ENCODE measurements at places on chromosomes 12 and 14. TPM values are rescaled to one million over a fixed set of nuclear protein-coding genes. Genes with fewer than 3 reads are reported as not detected.
A peak's percentile ranks its signal among the peaks of the same experiment; 100 is the strongest.

Gene PAX9
- total RNA-seq = 5.2 TPM

Gene NKX2-1
- total RNA-seq = 0.06 TPM

GRCh38 chr12:17992002-17992656 lies 97.9 kb downstream of the RERGL start:
- peak; percentile 18 for DNase-seq

Gene ACOT4
- total RNA-seq = 0.19 TPM

- DNase-seq = no peak
Measured at GRCh38 chr12:128111951-128112350, 155.0 kb upstream of the TMEM132C start.

GRCh38 chr12:71664411-71665089 lies 449 bp downstream of the THAP2 start:
- DNase-seq = no peak

DNA sequence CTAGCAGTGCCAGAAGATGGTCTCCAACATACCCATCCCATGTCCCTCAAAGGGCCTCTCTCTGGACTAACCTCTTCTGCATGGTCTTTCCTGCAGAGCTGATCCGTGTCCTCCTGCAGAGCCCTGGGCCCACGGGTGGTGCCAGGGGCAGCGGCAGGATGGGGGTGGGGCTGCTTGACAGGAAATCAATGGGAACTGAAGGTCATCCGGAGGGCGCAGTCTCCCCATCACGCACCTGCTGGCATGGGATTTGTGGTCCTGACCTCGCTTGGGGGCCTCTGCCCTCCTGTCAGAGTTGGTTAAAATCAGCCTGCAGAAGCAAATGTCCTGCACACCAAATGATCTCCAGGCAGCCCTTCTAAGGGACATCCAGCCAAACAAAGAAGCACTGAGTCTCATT lies 110.2 kb downstream of the DPF3 start:
- no peak for DNase-seq

Gene TAS2R43
- total RNA-seq = not detected

Gene KRT74
- not detected for total RNA-seq

GRCh38 chr14:61545726-61546455 lies 149.4 kb upstream of the HIF1A start:
- no peak for DNase-seq

GRCh38 chr12:106341086-106341877 lies 16.3 kb upstream of the POLR3B start:
- DNase-seq = no peak

DNA sequence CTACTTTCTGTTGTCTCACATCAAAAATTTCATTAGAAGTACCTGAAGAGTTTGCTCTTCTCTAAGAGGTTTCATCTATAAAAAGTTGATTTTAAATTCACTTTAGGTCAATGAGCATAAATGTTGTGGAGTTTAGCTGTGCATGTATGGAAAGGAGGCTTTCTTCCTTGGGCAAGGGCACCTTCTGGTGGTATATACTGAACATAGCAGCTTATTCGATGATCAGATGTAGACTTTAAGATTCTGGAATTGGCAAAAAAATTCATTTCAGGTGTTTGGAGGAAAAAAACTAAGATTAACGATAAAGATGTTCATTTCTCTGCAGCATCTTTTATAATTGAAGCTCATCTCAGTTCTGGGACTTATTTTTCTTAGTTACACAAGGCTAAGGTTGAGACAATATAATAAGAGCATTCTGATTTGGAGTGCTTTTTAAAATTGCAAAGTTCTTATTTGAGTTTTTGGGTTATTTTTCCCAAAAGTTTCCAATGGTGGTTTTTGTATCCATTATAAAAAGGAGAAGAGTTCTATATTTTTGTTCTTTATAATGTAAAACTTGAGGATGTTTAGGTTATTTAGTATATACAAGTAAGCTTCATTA lies 46.8 kb downstream of the TMEM117 start:
- peak; percentile 43 for DNase-seq

DNA sequence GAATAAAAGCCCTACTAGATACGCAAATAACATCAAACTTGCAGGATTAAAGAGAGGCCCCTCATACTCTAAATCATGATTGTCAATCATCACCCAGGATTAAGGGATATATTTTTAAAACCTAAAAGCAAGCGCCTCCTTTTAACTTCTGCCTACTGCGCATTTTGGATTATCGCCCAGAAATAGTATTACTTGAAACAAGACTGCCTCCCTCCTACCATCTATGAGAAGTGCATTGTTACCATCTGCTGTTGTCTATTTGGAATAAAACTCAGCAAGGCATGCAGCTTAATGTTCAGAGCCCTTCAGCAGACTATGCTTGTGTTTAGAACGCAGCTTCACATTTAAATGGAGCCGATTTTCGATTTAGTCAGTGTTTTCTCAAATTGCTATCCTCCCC lies 79.6 kb downstream of the EXOC5 start:
- DNase-seq = peak; percentile 29

Gene SALL2
- 0.06 TPM for total RNA-seq

DNA sequence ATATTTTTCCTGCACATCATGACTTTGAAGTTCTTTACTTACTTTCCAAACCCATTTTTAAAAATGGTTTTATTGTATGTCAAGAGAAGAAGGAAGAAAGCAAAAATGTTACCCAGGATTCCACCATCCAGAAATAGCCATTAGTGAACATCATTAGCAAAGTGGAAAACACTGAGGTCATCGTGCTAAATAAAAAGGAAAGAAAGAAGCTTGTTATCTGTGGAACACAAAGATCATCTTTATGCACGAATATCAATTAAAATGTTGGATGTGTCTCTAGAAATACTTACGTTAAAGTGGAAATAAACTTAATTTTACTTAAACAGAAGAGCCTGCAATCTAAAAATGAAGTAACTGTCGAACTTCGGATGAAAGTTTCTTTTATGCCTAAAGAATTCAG lies 27.3 kb downstream of the SFSWAP start:
- no peak for DNase-seq
